CD4-positive, alpha-beta T cell treated with Interferon gamma for 1 hour (primary cell): ENCODE measurements at places on chromosomes 1 and 21.
A peak's percentile ranks its signal among the peaks of the same experiment; 100 is the strongest.

DNA sequence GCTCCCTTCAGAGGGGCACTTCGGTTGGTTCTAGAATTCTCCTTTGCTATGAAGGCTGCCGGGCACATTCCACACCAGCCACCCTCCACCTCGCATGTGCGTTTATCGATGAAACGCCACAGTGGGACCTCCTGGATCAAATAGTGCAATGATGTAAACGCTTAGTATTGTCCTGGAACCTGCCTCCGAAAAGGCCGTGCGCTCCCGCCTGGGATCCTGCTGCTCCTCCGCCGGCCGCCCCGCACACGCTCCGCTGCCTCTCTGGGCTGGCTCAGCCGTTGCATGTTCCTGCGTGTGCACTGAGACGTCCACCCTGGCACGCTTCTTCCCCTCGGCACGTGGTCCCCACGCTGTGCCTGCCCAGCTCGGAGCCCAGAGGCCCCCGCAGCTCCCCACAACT, 4.0 kb upstream of the TNFRSF14 start:
- no peak for DNase-seq

DNA sequence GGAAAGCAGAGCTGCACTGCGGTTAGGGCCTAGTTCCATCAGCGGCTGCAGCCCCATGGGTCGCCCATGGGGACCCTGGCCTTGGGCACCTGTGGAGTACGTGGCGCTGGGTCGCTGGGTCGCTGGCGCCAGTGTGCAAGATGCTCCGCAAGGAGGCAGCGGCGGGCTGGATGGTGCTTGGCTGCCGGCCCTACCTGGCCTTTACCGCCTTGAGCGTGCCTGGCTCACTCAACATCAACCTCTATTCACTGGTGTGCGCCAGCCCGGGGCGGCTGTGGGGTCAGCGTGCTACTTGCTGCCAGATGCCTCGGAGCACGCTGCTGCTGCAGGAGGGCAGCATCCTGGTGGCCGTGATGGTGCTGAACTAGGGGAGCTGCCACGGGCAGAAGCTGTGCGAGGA, 85.1 kb upstream of the RHOU start:
- DNase-seq, result no peak

GRCh38 chr1:187203257-187203656, 374.5 kb downstream of the PLA2G4A start:
- DNase-seq, result no peak

- peak; percentile 60 for DNase-seq
Measured at GRCh38 chr1:221777431-221778072, 35.7 kb upstream of the DUSP10 start.

GRCh38 chr1:210250665-210250997, 18.0 kb downstream of the SERTAD4 start:
- DNase-seq, result no peak

DNA sequence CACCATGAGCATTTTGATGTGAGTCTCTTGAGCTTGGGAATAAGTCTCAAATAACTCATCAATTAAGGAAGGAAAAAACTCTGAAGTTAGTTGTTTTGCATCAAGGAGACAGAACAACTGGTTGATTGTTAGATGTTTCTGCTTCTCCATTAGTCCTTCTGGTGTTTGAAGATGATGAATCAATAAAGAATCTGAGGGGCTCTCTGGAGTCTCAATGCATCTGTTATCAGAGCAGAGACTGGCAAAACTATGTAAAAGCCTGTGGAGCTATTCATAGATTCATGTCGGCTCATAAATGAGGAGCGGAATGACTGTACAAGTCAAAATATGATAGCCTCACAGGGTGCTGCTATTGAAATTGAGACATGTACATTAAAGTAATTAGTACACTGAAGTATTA, 73.3 kb upstream of the ZC3H11B start:
- no peak for DNase-seq

DNA sequence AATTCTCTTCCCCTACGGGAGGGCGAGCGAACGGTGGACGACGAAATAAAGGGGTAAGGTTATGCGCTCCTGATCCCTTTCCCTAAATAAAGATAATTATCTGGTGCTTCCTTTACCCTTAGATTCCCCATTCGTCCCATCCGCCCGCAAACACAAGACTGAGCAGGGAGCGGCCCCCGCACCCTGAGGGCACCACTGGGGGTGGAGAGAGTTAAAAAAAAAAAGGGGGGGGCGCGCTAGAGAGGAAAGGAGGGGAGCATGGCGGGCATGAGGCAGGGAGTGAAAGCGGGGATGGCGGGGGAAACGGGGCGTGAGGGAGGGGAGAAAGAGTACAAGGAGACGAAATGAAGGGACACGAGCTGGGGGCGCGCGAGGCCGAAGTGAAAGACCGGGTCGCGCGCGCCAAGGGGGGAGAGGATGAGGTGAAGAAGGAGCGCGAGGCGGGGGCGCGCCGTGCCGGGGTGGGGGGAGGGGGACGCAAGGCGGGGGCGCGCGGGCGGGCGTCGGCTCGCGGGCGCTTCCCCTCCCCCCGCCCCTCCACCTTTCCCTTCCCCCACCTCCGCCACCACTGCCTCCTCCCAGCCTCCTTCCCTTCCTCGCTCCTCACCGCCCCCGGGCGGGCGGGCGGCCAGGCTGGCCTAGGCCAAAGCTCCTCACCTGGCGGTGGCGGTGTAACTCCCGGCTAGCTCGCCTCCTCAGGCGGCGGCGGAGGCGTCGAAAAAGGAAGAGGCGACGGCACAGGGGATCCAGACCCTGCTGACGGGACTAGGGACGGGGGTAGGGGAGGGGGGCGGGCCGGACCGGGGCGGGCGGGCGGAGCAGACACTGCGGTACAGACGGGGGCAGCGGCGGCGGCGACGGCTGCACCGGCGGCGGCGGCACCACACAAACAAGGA, 448 bp downstream of the GATAD2B start:
- no peak for DNase-seq

DNA sequence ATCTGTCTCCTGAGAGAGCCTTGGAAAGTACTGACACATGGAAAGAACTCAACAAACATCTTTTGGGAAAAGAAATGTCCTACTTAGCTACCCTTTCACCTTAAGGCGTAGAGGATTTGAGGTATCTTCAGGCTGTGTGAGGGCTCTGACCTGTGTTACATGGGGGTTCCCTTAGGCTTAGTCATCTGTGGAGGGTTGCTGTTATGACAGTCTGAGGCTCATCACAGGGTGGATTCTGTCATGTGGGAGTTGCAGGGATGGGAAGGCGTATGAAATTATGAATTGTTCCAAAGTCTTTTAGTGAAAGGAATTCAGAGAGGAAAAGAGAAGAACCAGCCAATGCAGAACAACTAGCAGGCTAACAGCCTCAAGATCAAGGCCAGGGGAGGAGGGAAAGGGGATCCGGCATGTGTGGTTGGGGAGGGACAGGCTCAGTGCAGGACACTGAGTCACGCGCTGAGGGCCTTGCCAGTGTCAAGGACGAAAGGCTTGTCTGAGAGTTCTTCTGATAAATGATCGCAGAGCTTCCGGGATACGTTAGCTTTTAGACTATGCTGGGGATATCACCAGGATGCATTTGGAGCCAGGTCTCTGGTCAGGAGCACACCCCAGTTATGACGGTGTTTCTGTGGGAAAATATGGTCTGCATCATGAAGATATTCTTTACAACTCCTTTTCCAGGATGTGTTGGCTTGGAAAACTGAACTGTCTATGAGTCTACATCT, 24.6 kb upstream of the PLA2G2C start:
- DNase-seq, result no peak

GRCh38 chr1:70146488-70146887, 58.9 kb downstream of the LRRC40 start:
- DNase-seq, result no peak

DNA sequence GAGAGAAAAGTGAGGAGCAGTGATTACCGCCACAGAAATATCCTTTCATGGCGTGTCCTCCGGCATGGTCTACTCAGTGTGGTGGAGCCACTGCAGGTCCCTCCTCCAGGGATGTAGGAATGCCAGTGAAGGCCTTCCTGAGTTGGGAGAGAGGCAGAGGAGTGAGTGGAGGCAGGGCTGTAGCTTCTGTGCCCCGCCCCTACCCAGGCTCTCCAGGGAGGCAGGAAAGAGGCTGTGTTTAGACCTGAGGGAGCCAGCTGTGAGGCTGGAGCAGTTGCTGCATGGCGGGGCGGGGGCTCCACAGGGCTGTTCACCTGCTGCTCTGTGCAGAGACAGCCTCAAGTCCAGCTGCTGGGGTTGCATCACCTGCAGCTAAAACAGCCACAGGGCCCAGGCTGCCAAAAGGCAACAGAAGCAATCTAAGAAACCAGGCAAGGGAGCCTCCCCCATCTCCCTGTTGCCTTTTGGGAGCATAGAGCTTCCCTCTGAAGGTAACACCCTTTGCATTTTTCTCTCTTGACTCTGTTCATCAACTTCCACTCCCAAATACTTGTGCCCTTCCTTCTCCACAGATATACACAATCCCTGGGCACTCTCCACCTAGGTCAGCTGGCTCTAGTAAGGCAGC, 801 bp upstream of the ANXA9 start:
- no peak for DNase-seq

- DNase-seq, result no peak
Measured at GRCh38 chr1:3759796-3760195, 7.5 kb downstream of the CCDC27 start.

DNA sequence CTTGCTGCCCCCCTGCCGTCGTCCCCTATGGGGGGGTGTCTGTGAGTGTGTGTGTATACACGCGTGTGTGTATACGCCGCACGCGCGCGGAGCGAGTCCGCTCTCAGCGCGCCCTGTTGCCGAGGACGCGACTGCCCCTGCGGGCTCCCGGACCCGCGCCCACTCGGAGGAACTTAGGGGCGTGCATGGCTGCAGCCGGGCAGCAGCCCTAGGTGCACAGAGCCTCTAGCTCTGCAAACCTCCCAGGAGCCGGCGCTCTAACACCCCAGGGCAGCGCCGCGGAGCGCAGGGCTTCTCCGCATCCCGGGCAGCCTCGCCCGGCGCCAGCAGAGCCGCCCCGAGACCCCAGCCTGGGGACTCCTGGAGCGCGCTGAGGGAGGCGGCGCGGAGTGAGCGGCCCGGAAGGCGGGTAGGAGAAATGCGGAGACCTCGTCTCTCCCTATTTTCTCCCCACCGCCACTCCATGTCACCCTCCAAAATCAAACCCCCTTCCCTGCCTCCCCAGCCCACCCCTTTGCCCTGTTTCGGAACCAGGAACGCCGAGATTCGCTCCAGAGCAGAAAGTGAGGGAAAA, 574 bp downstream of the ITPKB start:
- no peak for DNase-seq

- DNase-seq, result no peak
Measured at GRCh38 chr1:58746757-58747156, 37.1 kb downstream of the JUN start.

DNA sequence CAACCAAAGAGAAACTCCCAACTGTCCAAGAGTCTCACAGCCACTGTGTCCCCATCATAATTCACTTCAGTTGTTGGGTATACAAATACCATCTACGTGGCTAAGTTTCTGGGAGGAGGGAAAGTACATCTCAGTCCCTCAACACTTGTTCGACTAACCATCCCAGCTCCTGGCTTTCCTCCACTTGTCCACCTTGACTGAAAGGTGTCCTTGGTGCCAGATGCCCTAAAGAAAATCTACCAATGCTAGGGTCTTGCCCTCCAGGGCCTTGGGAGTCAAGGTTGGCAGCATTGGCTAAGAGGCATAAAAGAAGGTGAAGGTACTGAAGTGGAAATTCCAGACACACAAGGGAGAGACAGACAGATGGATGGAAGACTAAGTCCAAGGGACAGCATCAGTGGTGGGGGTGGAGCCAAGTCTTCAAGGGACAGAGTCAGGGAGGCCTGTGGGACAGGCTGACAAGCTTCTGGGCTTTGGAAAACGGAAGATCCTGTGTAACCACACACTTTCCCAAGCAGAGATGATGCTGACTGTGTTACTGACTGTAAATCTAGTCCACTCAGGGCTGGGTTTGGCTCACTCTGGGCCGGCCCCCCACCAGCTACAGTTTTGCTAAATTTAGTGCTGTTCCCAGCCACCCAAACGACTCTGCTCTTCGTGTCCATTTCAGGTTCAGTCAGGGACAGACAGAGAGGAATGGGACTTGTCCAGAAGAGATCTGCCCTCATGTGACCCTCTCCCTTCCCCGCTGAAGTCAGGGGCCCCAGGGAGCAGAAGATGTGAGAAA, 60.1 kb downstream of the CD34 start:
- DNase-seq, result no peak

DNA sequence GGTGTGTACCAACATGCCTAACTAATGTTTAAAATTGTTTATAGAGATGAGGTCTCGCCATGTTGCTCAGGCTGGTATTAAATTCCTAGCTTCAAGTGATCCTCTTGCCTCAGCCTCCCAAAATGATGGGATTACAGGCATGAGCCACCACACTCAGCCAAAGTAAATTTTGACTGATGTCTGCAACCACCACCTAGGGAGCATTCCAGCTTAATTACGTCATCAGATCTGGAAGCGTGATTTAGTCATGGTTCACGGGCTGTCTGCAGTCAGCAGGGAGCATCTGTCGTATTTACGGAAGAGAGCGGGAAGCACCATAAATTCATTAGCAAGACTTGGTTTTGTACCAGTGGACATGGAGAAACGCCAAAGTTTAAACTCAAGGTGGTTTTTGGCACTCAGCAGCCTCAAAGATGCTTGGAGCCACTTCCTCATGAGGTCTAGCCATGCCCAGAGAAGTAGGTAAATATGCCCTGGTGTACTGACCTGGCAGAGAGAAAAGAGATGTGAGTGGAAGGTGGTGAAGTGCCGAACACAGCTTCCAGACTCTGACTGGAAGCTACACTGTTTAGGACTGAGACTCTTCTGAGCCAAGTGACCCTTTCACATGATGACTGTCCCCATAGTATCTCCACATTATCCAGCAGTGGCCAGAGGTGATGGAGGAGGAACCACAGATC, 60.8 kb upstream of the SLC35F3 start:
- DNase-seq, result no peak

GRCh38 chr21:31180256-31181081, 142.2 kb upstream of the KRTAP19-8 start:
- DNase-seq, result no peak

DNA sequence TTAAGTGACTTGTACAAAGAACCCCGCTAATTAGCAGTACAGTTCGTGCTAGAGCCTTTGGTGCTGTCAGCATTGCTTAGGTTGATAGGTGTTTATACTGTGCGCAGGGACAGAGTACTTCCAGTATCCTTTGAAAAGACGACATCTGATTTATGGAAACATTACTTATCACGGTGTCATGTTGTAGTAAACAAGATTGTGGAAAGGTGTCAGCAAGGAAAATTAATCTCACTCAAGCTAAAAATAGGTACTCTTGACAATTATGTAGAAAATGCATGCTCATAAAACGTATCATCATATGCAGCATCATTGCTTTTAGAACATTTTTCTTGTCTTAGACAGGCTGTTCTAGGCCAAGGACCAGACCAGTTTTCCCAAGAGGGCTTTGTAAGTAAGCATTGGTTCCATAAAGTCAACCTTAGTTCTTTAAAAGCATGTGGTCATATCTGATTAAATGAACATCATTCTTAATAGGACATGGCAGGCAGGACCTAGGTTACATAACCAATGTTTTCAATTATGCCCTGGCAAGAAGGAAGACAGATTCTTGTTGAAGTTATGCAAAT, 33.0 kb downstream of the SH3BGR start:
- no peak for DNase-seq
